Naive thymus-derived CD8-positive, alpha-beta T cell (primary cell): ENCODE measurements at places on chromosomes 1 and 21. TPM values are rescaled to one million over a fixed set of nuclear protein-coding genes. Genes with fewer than 3 reads are reported as not detected.

Gene OR10Z1
- total RNA-seq, result not detected

Gene FAM163A
- not detected for total RNA-seq

Gene S100A6
- 232 TPM for total RNA-seq

Gene IL22RA1
- total RNA-seq, result not detected

Gene CDA
- total RNA-seq, result not detected

Gene NEGR1
- not detected for total RNA-seq

Gene COL24A1
- total RNA-seq, result not detected

Gene PKN2
- 51.5 TPM for total RNA-seq

Gene DVL1
- 53.3 TPM for total RNA-seq

Gene MYCL
- not detected for total RNA-seq

Gene KCNA2
- 0.23 TPM for total RNA-seq

Gene VWA5B1
- total RNA-seq, result not detected

Gene SELP
- 1.3 TPM for total RNA-seq

Gene CD1C
- 0.73 TPM for total RNA-seq

Gene DNM3
- 1.6 TPM for total RNA-seq

Gene F3
- total RNA-seq, result not detected

Gene ZNF593OS
- total RNA-seq, result not detected

Gene LIPI
- not detected for total RNA-seq
